NCI-H1092 treated with DMSO at 0.1 percent for 48 hours (cell line): ENCODE measurements at places on chromosomes 4 and X.

- DNase-seq: no peak
Measured at GRCh38 chrX:102979536-102979935, 42.5 kb downstream of the RAB40AL start.

DNA sequence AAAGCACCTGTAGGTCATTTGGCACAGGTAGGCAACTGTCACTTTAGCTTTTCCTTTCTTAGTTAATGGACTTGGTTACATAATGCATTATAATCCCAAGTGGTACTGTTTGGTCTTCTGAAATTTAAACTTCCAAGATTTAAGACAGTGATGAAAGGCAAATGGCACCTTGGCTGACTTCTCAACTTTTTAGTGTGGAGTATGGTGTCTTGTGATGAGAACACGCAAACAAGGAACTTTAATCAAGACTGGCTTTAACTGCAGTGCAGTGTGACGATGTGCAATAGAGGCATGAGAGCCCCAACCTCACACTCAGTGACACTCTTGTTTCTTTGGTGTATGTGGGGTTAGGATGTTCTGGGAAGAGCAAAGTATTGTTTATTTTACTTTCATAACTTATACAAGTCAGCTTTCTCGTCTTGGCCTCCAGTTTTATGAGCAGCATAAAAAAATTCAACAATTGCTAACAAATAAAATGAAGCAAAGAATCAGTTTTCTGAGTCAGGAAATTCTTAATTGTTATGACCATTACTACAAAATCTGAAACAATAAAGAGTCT lies 171.9 kb downstream of the MAD2L1 start:
- DNase-seq: no peak

- no peak for DNase-seq
Measured at GRCh38 chrX:134711135-134711921, 53.1 kb upstream of the PLAC1 start.

- no peak for DNase-seq
Measured at GRCh38 chr4:15689540-15689939, 7.9 kb downstream of the FAM200B start.

DNA sequence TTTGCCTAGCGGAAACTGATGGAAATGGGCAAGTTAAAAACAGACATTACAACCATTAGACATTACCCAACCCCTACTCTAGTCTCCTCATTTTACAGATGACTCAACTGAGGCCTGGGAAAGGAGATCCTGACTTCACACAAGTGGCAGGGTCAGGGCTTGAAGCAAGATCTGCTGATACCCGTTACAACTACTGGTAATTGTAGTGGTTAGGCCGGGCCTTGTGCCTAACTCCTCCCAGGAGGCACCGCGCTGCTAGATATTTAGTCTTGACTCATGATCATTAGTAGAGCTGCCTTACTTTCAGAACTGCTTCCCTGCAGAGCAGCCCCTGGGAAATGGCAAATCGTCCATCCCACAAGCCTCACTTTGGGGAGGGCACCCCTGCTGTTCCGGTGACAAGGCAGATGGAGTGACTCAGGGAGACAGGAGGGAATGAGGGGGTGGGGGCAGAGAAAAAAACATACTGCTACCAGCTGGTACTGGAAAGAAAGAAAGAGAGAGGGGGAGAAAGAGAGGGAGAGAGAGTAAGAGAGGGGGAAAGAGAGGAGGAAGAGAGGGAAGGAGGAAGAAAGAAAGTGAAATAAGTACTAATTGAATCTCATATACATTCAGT lies 12.2 kb downstream of the ARHGEF6 start:
- DNase-seq: no peak

GRCh38 chr4:22625311-22625710 lies 67.4 kb upstream of the GBA3 start:
- no peak for DNase-seq

- no peak for DNase-seq
Measured at GRCh38 chr4:14294611-14295010, 667.1 kb upstream of the BOD1L1 start.

DNA sequence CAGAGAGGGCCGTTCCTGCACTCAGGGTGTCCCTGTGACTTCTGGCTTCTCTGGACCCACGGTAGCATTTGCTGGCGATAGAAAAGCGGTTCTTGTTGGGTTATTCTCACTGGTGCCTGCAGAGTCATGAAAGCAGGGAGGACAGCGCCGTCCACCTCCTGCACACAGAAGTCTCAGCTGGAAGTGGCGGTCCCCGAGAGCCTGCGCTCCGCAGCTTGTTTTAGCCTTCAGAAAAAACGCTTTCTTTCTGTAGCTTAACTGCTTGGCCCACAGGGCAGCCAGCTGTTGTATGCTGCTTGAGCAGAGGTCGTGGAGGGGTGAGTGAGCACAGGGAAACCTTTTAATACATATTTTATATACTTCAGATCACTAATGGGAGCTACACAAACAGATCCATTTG lies 400.7 kb upstream of the FAT1 start:
- DNase-seq: peak; percentile 46

- no peak for DNase-seq
Measured at GRCh38 chrX:43679778-43680177, 23.7 kb downstream of the MAOA start.

GRCh38 chrX:1391370-1391706 lies 575 bp downstream of the SLC25A6 start:
- no peak for DNase-seq

DNA sequence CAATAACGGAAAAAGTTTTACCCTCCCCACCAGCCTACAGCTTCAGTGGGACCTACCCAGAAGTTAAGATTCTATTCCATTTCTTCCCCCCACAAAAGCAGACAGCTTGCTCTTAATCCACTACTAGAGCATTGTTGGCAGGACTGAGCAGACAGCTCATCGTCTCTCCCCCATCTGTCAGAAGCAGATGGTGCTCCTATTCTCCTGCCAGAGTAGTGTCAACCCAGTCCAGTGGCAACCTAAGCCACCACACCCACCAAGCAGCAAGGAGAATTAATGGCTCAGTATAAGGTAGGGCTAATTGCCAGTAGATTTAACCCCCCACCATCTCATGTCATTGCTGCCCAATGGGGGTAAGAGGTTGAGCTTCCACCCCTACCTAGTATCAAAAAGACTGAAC lies 62.0 kb downstream of the AWAT2 start:
- DNase-seq: no peak

DNA sequence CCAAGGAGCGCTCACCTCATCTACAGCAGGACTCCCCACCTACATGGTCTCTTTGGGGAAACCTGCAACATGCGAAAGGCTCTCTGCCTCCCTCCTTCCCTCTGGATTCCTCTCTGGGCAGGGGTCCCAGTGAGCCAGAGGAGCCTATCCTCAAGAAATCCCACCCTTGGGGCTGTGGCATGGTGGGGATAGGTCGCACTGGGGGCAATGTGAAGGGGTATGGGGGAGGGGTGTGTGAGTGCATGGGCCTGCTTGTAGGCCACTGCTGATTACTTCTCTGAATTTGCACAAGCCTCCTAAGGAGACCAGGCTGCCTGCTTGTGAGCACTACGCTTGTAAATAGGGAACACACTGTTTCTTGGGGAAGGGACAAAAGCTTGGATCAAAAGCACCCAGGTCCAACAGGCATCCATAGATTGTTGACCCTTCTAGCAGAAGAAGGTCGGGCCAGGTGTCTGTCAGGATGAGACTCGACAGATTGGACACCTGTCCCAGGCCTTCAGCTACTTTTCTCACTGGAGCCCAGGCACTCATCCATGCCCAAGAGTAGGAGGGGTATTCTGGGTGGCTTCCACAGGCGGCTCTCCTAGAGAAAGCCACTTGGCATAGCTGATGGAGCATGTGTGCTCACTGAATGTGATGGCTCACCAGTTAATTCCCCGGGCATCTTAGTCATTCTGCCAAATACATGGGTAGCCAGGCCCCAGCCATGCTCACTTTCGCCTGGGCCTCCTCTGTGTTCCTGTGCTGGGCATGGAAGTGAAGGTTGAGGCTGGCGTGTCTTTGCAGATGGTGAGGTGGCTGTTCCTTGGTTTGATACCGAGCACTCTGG lies 75.0 kb downstream of the NBDY start:
- no peak for DNase-seq

DNA sequence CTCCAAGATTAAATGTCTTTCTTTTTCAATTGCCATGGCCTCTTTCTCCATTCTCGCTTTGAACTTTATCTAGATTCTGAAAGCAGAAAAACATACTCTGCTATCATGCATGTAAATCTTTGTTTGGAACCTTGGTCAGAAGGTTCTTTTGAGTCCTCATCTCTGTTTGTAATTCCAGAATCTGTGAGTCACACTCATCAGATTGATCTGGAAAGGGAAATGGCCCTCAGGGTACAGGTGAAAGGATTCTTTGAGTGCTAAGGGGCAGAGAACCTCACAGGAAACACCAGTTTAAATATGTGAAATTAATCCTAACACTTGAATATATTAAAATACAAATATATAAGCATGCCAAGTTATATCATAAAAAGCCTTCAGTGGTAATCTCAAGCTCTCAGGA lies 211.0 kb upstream of the ADGRL3 start:
- no peak for DNase-seq

DNA sequence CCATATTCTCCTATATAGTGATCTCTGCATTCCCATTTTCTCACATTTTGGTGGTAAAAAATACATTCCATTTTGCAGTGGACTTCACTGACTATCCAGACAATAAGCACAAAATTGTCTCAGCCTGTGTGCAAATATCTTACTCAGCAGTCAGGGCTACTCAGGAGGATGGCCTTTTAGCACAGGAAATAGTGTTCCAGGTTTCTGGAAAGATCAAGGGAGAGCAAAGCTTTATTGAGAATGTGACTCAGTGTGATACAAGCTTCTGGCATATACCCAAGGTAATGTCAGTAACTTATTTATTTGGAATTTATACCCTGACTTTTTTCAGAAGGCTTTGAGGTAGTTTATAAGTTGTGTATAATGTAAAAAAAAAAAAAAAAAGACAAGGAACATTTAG lies 233.4 kb downstream of the TEX13A start:
- no peak for DNase-seq

- DNase-seq: peak; percentile 57
Measured at GRCh38 chr4:88659055-88659889, 38.4 kb downstream of the NAP1L5 start.

DNA sequence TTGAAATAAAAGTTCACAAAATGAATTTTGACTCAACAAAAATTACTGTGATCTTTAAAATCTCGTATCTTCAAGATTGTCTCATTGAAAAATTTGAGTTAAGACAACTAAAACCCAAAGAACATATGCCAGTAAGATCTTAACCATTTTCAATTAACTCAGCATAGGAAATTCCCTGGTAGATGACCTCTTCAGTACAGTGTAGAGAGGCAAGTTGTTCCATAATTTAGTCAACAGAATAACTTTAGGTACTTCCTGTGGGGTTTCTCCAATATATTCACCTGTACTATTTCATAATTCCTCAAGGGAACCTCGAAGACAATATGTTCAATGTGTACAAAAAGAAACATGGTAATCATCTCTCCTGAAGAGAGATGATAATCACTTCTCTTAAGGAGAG lies 145.3 kb downstream of the COL25A1 start:
- DNase-seq: no peak
